Thoracic aorta (tissue), 2 donors: ENCODE measurements at places on chromosomes 6 and 20. TPM values are rescaled to one million over a fixed set of nuclear protein-coding genes. Genes with fewer than 3 reads are reported as not detected.

- no peak overlapping the region for H3K4me3 ChIP-seq
- H3K27me3 ChIP-seq: no peaks in the 10 kb centered on the region
- H3K4me1 ChIP-seq: peaks cover 28% of the 10 kb centered on the region
- no peak for DNase-seq
- H3K36me3 ChIP-seq: no peaks in the 10 kb centered on the region
- H3K27ac ChIP-seq: peak overlapping the region; percentile 77
Measured at GRCh38 chr6:129684903-129685661, 24.9 kb downstream of the ARHGAP18 start.

DNA sequence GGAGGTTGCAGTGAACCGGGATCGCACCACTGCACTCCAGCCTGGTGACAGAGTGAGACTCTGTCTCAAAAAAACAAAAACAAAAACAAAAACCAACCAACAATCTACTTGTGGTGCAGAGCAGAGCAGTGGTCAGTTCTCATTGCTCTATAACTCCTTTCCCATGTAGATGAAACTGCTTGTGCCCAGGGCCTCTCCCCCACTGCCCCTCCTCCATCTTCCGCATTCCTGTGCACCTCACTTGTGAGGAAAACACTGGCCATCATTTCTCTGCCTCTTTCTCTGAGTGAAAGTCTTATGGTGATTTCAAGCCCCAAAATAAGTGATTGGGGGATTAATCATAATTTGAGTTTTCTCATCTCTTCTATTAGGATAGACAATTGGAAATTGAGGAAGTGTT lies 63.9 kb upstream of the GLP1R start:
- H3K4me1 ChIP-seq: no peaks in the 10 kb centered on the region
- no peak overlapping the region for H3K4me3 ChIP-seq
- peaks cover 3% of the 10 kb centered on the region for H3K27me3 ChIP-seq
- H3K27ac ChIP-seq: no peak overlapping the region
- DNase-seq: no peak

DNA sequence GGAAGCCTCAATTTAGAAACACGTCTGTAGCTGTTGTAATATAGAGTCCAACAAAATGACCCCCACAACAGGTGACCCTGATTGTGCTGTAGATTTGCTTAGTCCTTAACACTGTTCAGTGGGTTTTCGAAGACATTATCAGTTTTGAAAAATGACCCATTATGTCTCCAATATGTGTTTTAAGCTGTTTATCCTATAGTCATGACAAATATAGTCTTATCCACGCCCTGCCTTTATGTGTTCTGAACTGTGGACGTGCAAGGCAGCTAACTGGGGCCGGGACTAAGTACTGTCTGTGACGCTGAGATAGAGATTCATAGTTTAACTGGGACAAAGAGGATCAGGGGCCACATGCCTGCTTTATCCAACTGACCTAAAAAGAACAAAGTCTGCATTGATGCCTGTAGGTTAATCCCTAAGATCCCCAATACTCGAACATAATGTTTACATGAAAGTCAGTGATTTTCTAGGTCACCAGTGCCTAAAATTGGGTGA lies 192.4 kb downstream of the CD83 start:
- H3K36me3 ChIP-seq: no peaks in the 10 kb centered on the region
- no peak overlapping the region for H3K27ac ChIP-seq
- DNase-seq: no peak
- H3K4me3 ChIP-seq: no peak overlapping the region
- no peaks in the 10 kb centered on the region for H3K4me1 ChIP-seq
- H3K27me3 ChIP-seq: no peaks in the 10 kb centered on the region

DNA sequence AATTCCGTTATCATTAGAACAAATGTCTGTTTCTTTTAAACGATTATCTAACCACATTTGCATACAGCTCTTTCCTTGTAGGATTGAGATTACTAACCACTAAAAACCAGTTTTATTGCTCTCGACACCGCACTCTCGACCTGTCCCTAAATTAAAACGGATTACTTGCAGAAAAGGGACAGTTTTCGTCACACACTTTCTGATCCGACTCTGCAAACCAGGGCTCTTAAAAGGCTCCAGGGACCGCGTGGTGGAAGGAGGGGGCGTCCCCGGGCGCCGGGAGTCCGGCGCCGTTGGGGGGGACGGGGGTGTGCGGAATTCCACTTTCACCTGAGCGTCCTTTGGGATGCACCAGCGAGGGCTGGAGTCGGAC lies 731 bp downstream of the MAK start:
- peaks cover 21% of the 10 kb centered on the region for H3K4me1 ChIP-seq
- no peak overlapping the region for H3K27ac ChIP-seq
- peak overlapping the region; percentile 78 for H3K4me3 ChIP-seq

- no peak overlapping the region for H3K4me3 ChIP-seq
- no peaks in the 10 kb centered on the region for H3K27me3 ChIP-seq
- peaks cover 14% of the 10 kb centered on the region for H3K4me1 ChIP-seq
- H3K27ac ChIP-seq: no peak overlapping the region
- H3K36me3 ChIP-seq: no peaks in the 10 kb centered on the region
- no peak for DNase-seq
Measured at GRCh38 chr6:16659466-16660156, 101.6 kb downstream of the ATXN1 start.

DNA sequence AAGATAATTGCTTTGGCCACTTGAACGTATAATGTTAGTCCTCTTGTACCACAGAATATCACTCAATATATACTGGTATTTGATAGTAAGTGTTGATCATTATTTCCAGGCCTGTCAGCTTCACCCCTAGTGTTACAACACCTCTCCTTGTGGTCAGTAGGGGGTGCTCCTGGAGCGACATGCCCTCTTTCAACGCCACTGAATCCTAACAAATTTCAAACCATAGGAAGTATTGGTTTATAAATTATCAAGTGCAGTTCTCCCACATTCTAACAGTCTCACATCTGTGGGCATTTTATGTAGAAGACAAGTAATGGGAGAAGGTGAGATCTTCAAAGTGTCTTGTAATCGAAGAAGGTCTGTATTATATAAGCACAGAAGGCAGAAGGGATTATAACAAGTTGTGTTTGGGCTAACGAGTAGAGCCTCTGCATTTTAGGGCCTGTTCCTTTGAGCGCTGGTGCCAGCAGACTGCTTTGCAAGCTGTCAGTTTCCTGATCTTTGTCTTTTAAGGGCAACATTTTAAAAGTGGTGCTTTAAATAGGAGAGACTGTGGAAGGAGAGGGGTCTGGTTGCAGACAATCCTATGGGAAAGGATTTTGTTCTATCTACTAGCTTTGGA lies 57.1 kb upstream of the CEP162 start:
- H3K27ac ChIP-seq: no peak overlapping the region
- peaks cover 10% of the 10 kb centered on the region for H3K4me1 ChIP-seq
- H3K27me3 ChIP-seq: no peaks in the 10 kb centered on the region
- no peak overlapping the region for H3K4me3 ChIP-seq
- no peak for DNase-seq

- H3K4me3 ChIP-seq: peak overlapping the region; percentile 44
- H3K27me3 ChIP-seq: no peaks in the 10 kb centered on the region
- H3K36me3 ChIP-seq: no peaks in the 10 kb centered on the region
- H3K4me1 ChIP-seq: peaks cover 72% of the 10 kb centered on the region
- DNase-seq: no peak
Measured at GRCh38 chr6:108581237-108581931, 20.7 kb downstream of the FOXO3 start.

- no peaks in the 10 kb centered on the region for H3K36me3 ChIP-seq
- no peak overlapping the region for H3K27ac ChIP-seq
- H3K4me3 ChIP-seq: no peak overlapping the region
- no peaks in the 10 kb centered on the region for H3K4me1 ChIP-seq
- no peak for DNase-seq
- no peaks in the 10 kb centered on the region for H3K27me3 ChIP-seq
Measured at GRCh38 chr6:47276377-47276776, 33.3 kb downstream of the TNFRSF21 start.

DNA sequence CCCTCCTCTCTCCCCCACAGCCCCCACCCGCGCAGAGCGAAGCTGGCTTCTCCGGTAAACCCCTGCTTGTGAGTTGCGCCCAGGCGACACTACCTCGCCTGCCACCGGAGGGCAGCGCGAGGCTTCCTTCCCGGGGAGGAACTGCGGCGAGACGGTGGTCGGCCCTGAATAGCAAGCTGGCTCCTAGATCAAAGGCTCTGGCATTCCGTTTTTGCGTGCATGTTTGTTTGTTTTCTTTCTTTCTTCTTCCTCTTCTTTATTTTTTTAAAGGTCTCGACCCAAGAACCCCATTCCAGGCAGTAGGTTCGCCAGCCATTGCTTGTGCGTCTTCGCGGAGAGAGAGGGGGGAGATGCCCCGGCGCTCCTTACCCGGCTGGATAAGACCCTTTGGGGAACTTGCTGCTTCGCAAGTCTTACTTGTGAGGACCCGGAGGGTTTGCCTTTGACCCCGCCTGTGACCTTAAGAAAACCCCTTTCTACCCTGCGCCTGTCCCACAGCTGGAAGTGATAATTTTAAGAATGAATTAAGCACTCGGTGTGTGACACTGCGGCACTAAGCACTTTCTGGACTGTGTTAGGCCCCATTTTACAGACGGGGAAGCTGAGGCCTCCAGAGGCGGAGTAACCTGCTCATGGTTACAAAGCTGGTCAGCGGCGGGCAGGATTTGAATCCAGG lies 92.7 kb upstream of the SIRPA start:
- peak overlapping the region; percentile 83 for H3K4me3 ChIP-seq
- H3K27me3 ChIP-seq: no peaks in the 10 kb centered on the region
- DNase-seq: no peak
- no peaks in the 10 kb centered on the region for H3K36me3 ChIP-seq
- H3K27ac ChIP-seq: peak overlapping the region; percentile 62

DNA sequence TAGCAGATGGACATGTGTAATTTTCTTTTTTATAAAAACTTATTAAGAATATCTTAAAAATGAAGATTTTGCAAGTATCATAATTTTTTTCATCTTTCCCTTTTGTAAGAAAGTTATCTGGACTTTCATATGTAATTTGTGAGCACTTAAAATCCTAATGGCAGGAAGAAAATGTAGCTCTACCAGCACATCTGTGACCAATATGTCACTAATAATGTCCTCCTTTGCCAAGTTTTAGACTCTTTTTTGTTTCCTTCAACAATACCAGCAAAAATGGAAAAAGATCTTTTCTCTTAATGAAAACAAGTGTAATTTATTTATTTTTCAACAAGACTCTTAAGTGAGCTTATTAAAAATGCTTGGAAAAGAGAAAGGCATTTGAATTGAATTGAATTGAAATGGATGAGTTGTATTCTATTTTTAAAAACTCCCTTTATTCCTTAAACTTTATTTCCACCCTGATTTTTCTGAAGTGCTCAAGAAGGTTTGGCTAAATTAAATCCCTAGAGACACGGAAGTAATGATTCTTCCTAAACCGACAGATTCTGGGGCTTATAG lies 110.7 kb downstream of the KIF6 start:
- no peak for DNase-seq
- H3K27me3 ChIP-seq: no peaks in the 10 kb centered on the region
- H3K4me3 ChIP-seq: no peak overlapping the region

DNA sequence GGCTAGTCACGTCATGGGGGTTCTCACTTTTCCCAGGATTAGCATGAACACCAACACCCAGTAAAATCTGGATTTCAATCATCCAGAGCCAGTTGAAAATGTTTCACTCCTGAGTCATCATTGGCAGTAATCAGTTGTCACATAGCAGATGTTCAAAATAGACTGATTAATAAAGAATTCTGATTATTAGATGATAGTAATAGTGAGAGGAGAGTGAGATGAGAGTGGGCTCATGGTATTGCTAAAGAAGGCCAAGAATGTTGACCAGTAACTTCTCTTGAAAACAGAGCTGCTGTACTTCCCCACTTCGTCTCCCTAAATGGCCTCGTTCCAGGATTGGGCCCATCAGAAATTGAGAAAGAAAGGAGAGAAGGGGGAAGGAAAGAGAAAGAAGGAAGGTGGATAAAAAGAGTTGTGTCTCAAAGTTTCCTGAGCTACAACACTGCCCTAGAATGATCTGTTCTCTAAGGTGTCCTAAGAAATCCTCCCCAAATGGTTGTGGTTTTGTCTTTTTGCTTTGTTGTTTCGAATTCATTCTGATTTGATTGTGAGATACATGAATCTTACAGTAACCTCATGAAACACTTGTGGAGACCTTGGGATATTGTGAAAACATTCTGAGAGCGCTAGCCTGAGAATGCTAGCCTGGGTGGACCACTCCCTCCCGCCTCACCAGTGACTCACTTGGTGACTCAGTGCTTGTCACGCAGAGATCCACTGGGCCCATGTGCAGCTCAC lies 502.2 kb upstream of the JARID2 start:
- no peak overlapping the region for H3K4me3 ChIP-seq
- no peaks in the 10 kb centered on the region for H3K4me1 ChIP-seq
- no peaks in the 10 kb centered on the region for H3K36me3 ChIP-seq
- H3K27me3 ChIP-seq: no peaks in the 10 kb centered on the region
- no peak overlapping the region for H3K27ac ChIP-seq

DNA sequence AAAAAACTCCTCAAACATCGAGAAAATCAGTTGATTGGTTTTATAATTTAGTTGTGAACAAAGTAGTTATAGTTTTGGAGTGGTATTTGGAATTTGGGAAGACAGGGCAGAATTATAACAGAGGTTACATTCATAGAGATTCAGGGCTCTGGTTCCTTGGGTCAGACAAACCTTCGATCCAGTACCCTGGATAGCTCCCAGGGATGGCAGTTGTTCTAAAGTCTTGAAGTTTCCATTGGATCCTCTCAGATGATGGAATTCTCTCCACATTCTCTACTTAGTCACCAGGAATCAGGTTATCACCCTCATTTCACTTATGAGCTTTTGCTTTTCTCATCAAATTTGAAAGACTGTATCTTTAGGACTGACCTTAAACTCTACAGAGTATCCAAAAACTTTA lies 285.1 kb downstream of the CENPW start:
- H3K4me1 ChIP-seq: no peaks in the 10 kb centered on the region
- no peak overlapping the region for H3K27ac ChIP-seq
- no peak for DNase-seq
- H3K36me3 ChIP-seq: no peaks in the 10 kb centered on the region
- H3K4me3 ChIP-seq: no peak overlapping the region

DNA sequence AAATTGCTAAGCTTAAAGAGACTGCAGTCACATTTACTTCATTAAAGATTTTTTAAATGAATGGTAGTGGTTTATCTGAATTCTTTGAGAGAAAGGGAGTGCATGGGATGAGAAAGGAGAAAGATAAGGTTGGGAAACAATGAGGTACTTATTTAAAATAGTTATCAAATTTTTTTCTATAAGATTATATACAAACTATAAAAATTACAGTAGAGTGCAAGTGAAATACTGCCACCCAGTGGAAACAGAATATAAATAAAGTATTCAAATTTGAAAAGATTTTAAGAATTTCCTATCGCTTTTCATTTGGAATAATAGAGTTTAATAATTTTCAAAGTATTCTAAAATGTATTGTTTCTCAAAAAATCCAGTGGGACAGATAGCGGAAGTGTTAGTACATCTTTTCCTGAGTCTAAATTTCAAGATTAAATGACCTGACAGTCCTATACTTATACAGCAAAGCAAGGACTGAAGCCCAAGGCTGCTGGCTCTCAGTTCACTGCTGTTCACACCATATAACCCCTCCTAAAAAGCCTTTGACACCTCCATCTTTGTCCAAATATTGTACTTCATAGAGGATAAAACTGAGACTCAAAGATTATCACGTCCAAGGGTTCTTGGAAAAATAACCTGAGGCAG lies 31.1 kb downstream of the EPM2A start:
- no peak overlapping the region for H3K27ac ChIP-seq
- H3K4me3 ChIP-seq: no peak overlapping the region
- DNase-seq: no peak
- H3K4me1 ChIP-seq: peaks cover 21% of the 10 kb centered on the region
- no peaks in the 10 kb centered on the region for H3K36me3 ChIP-seq
- H3K27me3 ChIP-seq: no peaks in the 10 kb centered on the region

- H3K36me3 ChIP-seq: no peaks in the 10 kb centered on the region
- no peak overlapping the region for H3K4me3 ChIP-seq
- H3K27ac ChIP-seq: no peak overlapping the region
- no peaks in the 10 kb centered on the region for H3K4me1 ChIP-seq
Measured at GRCh38 chr6:165484178-165484889, 174.9 kb upstream of the C6orf118 start.

Gene TCF15
- not detected for total RNA-seq

Gene EPHA7
- total RNA-seq: 1.8 TPM

Gene DEFB116
- not detected for total RNA-seq

Gene UNC5CL
- 7.9 TPM for total RNA-seq

Gene TOX2
- 14.6 TPM for total RNA-seq
